CD4-positive, alpha-beta T cell treated with Interleukin-2 at 100 ng/mL for 4 hours (primary cell): ENCODE measurements at places on chromosomes 11 and 22.

GRCh38 chr11:92852946-92853345, 116.5 kb upstream of the MTNR1B start:
- no peak for DNase-seq

GRCh38 chr11:18001191-18001590, 11.7 kb downstream of the SERGEF start:
- no peak for DNase-seq

- DNase-seq = no peak
These were observed 462.5 kb downstream of the AASDHPPT start for GRCh38 chr11:106540001-106540400.

GRCh38 chr22:19108807-19109197, 13.4 kb downstream of the DGCR2 start:
- no peak for DNase-seq

- DNase-seq = no peak
These were observed 2.4 kb upstream of the WT1 start for GRCh38 chr11:32437495-32438345.
